Fibroblast of the conjunctiva (primary cell): ENCODE measurements at places on chromosomes 3 and 15.

DNA sequence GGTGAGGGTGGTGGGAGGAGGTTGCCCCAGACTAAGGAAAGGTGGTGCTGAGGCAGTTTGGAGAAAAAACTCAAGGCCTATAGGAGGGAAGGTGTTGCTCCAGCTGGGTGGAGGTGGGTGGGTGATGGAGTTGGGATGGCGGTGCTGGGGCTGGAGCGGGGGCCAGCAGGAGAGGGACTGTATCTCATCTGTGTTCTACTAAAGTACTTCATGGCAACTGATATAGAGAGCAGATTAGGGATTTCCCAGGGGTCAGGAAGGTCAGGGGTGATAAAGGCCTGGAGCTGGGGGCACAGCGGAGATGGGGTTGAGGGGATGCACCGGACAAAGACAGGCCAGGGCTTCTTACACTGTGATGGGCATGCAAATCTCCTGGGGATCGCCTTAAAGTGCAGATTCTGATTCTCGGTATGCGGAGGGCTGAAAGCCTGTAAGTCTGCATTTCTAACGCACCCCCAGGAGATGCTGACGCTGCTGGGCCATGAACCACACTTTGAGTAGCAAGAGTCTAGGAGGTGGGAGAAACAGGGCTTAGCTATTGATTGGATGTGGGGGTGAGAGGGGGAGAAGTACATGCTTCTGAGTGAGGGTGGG lies 4.2 kb downstream of the KLHL40 start:
- no peak for DNase-seq

GRCh38 chr15:47732248-47732647 lies 14.9 kb downstream of the SEMA6D start:
- DNase-seq: no peak

DNA sequence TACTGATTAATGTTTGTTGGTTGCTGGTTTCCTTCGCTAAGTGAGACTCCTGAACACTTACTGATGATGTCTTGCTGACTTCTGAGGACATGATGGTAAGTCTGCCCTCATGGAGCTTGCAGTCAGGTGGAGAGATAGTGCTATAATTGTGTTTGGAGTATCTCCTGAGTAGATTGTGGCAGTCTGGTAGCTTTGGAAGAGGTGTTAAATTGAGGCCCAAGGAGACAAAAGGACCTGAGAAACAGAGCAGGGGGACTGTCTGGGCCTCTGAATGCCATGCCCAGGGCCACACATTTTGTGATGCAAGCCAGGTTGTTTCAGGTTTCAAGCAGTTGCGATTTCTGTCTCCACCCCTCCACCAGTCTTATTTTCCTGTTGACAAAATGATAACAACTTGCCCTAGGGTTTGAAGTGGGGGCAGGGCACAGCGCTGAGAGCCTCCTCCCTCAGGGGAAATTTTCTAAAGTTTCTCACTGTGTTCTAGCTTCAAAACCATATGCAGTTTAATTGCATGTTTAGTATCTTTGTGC lies 16.7 kb downstream of the SMAD3 start:
- DNase-seq: no peak

- DNase-seq: no peak
Measured at GRCh38 chr3:179486806-179487205, 35.5 kb upstream of the GNB4 start.

DNA sequence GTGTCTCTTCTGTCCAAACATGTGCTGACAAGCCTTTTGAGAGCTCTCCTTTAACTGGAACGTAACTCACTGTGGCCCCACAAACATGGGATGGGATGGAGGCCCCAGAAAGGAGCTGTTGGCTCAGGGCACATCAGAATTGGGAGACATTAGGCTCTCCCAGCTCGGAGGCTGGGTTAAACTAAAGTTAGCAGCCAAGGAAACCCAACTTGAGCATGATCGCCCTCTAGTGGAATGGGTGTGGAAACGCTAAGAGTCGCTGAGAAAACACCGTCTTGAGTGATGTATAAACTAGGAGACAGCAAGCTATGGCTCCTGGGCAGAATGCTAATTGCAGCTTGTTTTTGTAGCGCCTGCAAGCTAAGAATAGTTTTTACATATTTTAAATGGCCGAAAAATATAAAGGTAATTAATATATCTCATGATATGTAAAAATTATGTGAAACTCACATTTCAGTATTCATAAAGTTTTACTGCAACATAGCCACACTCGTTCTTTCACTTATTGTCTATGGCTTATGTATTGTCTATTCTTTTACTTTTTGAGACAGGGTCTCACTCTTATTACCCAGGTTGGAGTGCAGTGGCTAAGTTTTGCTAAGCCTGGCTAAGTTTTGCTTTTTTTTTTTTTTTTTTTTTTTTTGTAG lies 138.8 kb upstream of the HACD2 start:
- peak; percentile 75 for DNase-seq

- DNase-seq: no peak
Measured at GRCh38 chr3:17664923-17665322, 77.5 kb downstream of the TBC1D5 start.

GRCh38 chr3:105877336-105877910 lies 8.6 kb upstream of the CBLB start:
- no peak for DNase-seq

GRCh38 chr3:12807601-12808359 lies 11.3 kb downstream of the CAND2 start:
- DNase-seq: no peak

DNA sequence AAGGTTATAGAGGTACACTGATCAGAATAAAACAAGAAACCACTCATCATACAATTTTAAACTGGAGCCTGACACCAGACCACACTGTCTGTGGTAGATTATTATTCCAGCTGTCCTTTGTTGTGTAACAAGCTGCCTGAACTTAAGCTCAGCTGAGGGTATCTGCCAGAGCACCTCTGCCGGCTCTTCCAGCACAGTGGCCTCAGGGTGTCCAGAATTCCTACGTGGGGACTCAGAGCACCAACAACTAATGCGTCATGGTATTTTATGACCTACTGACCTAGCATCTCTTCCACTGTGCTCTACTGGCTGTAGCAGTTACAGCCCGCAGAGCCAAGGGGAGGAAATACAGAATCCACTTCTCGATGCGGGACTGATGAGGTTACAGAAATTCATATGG lies 15.6 kb upstream of the RAF1 start:
- peak; percentile 64 for DNase-seq

DNA sequence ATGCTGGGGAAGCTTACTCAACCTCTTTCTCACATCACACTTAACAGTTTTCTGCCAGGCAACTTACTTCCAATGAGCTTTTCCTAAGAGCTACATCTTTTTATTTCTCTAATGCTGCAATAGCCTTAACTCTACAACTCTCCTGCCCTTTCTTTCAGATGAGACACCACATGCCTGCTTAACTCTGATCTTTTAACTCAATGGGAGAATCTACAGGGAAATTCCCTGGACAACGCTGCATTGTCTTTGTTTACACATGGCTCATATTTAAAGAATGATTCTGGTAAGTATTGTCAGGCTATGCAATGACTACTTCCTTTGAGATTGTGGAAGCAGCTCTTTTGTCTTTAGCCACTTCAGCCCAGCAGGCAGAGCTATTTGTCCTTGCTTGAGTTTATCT lies 353.1 kb upstream of the BCHE start:
- no peak for DNase-seq

DNA sequence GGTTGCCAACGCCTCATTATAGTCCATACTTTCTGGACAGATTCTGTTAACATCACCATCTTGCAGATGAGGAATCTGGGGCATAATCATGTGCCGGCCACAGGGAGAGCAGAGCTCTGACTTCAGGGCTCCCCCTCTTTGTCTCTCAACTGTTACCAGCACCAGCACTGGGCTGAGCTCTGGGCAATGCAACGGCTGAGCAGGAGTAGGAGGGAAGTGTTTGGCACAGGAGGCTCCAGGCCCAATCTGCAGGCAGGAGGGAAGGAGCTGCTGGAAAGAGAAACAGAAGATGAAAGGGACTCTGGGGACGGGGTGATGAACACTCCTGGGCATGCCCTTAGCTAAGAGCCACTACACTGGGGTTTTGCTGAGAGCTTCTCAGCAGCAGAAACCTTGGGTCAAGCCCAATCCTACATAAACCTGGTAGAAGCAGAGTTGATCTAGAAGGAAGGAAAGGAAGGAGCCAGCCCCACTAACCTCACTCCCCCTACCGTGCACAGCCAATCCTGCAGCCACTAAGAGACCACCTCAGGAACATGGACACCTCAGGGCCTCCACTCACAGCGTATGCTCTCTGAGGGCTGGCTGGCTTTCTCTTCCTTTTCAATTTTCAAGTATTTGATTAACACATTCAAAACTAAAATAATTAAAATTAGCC lies 73.1 kb upstream of the SPATA12 start:
- DNase-seq: no peak

- no peak for DNase-seq
Measured at GRCh38 chr3:108415661-108416060, 94.7 kb downstream of the MYH15 start.

- no peak for DNase-seq
Measured at GRCh38 chr3:73609655-73610054, 15.1 kb downstream of the PDZRN3 start.

GRCh38 chr3:180036092-180036670 lies 556 bp downstream of the PEX5L start:
- DNase-seq: no peak

- DNase-seq: no peak
Measured at GRCh38 chr15:89460048-89460447, 36.3 kb downstream of the RHCG start.

- DNase-seq: no peak
Measured at GRCh38 chr3:155605571-155605970, 139.3 kb downstream of the PLCH1 start.

DNA sequence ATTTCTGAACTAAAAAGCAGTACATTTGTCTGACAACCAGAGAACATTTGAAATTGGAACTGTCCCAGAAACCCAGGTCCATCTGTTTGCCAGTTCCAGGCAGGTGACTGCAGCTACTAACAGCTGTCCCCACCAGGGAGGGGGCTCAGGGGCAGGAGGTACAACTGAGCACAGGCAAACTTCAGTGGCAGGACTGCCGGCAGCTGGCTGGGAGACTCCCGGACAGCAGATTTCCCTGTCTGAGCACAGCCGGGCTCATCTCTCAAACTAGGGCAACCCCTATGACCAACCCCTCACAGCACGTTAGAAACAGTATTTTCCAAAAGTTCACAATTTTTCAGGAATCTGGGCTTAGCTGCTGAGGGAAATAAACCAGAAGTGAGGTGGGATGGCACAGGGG lies 88.8 kb downstream of the MEGF11 start:
- no peak for DNase-seq

- DNase-seq: no peak
Measured at GRCh38 chr3:87855616-87856015, 203.2 kb downstream of the CGGBP1 start.

GRCh38 chr15:92613841-92614240 lies 41.7 kb downstream of the FAM174B start:
- DNase-seq: no peak

DNA sequence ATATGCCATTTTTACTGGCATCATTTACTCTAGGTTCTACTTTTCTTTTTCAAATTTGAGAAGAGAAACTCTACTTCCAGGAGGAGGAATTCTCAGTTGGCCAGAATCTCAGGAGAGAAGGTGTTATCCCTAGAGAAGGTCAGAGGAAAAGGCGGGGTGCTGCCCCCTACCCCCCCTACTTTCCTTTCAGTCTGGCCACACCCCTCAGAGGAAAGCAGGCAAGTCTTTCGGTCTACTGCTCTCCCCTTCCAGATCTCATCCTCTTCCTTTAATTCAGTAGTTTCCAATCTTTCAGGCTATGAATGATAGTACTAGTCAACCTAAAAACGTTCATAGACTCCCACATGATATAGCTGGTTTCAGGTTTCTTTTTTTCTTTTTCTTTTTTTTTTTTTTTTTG lies 366.5 kb upstream of the TBL1XR1 start:
- no peak for DNase-seq

- DNase-seq: no peak
Measured at GRCh38 chr3:188818282-188818681, 353.5 kb upstream of the TPRG1 start.

- peak; percentile 97 for DNase-seq
Measured at GRCh38 chr3:54891540-54891897, 36.3 kb downstream of the LRTM1 start.

DNA sequence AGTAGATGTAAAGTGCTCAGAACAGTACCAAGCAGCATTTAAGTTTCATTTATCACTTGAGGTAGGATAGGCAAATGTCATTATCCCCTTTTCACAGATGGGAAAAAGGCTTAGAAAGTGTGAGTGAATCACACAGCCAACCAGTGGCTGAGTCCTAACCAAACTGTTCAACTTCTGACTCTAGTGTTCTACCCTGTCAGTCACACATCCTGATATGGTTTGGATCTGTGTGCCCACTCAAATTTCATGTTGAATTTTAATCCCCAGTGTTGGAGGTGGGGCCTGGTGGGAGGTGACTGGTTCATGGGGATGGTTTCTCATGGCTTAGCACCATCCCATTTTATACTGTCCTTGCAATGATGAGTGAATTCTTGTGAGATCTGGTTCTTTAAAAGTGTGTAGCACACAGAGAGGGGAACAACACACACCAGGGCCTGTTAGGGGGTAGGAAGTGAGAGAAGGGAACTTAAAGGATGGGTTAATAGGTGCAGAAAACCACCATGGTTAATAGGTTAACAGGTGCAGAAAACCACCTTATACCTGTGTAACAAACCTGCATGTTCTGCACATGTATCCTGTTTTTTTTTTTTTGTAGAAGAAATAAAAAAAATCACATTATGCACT lies 304.7 kb downstream of the SUCLG2 start:
- DNase-seq: no peak

GRCh38 chr15:33256874-33257273 lies 53.9 kb upstream of the RYR3 start:
- DNase-seq: no peak

DNA sequence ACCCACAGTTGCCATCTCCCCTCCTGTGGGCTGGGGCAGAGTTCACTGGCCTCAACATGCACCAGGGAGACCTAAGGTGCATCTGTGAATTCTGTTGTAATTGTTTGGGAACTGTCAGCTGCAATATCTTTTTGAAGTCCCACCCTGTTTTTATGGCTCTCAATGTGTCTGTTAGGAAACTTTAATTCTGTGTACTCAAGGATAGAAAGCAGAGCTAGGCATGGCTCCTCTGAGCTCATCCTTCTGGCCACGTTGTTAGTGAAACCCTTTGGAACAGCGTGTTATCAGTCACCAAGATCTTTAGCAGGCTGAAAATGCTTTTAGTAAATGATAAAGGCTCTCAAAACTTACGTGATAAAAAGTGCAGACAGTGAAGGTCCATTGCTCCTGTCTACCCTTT lies 33.6 kb upstream of the MTMR10 start:
- DNase-seq: no peak
